Transverse colon (tissue), 4 donors: ENCODE measurements at places on chromosomes 2 and 18.
A peak's percentile ranks its signal among the peaks of the same experiment; 100 is the strongest.

DNA sequence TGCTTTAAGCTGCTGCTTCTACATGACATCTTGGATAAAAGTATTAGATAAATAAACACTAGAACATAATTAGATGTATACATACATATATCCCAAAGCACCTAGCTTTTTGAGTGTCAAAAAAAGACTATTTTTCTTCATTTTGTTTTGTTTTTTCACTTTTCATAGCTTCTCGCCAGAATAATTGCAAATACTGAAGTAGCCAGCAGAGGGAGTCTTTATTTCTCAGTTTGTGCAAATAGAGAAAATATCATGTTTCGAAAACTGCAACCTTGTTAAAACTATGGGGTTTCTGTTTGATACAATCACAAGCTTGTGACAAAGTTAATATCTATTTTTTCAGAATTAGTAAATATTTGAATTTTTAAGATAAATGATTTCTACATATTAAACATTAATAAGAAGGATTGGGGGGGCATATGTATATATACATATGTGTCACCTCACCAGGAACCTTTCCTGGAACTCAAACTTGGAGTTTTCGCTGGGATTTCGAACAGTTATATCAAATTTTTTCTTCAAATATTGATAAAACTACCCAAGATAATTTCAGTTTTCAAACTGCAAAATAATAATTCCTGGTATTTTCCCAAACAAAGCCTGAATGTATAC is 61.0 kb downstream of the GRB14 start:
- no peak for DNase-seq

DNA sequence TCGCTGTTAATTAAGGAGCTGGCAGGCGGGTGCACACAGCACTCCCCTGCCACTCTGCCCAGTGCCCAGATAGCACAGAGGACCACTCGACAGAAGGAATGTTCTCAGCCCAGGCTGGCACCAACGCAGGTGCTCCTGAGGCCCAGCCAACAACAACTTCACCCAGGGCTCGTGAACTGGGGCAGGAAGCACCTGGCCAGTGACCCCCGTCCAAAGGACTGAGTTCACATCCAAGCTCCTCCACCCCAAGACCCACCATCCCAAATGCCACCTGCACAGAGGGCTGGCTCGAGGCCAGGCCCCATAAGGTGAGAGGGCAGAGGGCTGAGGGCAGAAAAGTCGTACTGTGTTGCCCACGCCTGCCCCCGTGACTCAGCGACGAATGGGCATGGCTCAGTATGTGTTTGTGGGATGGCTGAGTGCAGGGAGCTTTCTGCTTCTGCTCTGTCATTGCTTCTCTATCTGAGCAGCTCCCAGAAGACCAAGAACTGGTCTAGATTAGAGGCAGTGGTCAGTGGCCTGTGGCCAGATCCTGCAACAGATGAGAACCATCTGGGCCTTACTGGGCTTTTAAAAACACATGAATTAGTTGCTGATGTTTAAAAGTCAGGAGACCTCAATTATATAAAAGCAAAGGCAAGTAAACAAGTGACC is 68.4 kb downstream of the POLR1A start:
- DNase-seq, result peak; percentile 49

DNA sequence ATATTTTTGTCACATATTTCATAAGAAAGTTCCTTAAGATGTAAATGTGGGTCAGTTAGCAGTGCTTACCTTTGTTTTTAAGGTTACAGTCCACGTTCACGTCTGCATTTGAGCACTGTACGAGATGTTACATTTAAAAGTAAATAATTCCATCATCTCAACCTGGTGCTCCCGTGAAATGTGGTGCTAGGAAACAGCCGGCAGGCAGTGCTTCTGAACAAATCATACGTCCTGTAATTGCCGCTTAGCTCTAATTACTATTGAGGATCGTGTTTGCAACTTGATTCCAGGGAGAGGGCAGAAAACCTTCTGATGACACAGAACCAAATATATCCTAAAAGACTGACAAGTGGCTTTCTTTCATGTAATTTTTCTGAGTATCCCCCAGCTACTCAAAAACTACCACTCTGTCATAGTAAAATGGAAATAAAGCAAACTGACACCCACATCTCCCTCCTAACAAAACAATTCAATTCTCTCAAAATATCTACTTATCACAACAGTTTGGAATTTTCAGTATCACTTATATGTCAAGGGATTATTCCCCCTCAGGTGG is 297.8 kb upstream of the SESTD1 start:
- no peak for DNase-seq

- DNase-seq, result no peak
Measured at GRCh38 chr18:10755855-10756254, 230.0 kb downstream of the NAPG start.
